Substantia nigra (tissue), 51 donors: ENCODE measurements at places on chromosomes 2 and 18.

DNA sequence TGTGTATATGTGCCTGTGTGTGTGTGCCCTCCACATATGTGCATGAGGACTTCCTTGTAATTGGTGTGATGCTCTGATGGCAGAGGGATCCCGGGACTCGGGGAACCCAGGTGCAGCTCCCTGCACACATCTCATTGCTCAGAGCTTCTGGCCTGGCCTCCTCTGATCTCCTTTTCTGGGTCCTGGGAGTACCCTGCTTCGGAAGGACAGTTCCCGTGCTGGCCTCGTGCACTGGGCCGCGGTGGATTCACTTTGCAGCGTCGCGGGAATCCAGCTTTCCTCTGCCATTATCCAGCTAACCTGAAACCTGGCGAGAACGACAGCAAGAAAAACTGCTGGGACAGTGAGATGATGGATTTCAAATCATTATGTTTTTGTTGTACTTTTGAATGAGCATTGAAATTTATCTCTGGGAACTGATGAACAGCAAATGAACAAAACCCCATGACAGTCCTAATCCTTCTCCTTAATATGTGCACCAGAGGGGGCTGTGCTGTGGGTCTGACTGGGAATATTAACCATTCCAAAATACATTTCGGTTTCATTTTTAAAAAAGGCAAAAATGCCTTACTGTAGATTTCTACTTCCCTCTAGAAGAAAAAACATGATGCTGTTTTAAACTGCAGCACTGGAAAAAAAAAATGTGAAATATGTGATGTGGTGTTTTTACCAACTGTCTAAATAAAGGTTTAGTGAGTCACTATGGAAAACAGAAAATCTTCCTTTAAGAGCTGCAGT is 78.2 kb downstream of the PTGR3 start:
- DNase-seq = no peak

- DNase-seq = no peak
These were observed 109.9 kb upstream of the ID2 start for GRCh38 chr2:8571792-8572499.

GRCh38 chr18:78526923-78527711 is 452.5 kb upstream of the SALL3 start:
- DNase-seq = no peak

DNA sequence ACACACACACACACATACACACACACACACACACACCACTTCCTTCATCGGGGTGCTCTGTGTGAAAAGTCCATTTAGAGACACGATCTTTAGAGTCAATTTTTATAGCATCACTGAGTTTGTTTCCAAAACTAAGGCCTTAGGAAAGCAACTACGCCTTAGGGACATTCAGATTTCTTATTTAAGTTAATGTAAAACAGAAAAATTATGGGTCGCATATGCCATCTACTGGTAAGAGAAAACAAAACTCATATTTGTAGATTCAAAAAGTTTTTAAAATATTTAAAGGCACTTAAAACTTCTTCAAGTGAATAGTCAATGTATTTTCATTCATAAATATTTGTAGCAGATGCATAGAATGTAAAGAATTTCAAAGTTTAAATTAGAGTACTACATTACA is 166.2 kb downstream of the ATAD2B start:
- no peak for DNase-seq

- DNase-seq = no peak
These were observed 434.9 kb downstream of the DSEL start for GRCh38 chr18:67081482-67082211.

DNA sequence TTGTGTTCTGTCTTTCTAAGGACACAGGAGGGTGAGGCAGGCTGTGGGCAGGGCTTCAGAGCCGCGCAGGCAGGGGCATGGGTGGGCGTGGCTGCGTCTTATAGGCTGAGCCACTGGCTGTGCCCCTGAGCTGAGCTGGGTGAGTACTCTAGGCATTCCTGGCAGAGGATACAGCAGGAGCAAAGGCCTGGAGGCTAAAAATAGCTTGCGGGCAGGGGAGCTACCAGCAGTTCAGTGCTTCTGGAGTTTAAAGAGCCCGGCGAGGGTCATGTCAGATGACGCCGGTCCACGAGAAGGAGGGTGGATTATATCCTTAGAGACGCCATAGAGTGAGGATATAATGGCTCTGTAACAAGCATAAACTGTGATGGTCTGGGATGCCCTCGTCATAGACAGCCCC is 31.5 kb upstream of the PDIA6 start:
- DNase-seq = no peak

DNA sequence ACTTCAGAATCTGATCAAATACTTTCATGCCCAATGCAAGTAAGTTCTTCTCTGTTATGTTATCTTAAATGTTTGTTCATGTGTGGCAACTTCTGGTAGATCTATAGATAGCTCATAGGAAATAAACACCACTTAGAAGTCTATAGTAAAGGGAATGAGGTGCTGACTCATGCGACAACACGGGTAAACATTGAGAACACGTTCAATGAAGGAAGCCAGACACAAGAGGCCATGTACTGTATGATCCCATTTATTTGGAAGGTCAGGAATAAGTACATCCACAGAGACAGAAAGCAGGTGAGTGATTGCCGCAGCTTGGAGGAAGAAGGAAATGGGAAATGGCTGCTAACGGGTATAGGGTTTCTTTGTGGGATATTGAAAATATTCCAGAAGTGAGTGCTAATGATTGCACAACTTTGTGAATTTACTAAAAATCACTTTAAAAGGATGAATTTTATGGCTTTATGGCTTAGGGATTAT is 95.4 kb downstream of the ITGB1BP1 start:
- DNase-seq = no peak

- no peak for DNase-seq
These were observed 49.7 kb downstream of the GLI2 start for GRCh38 chr2:120785228-120785966.

GRCh38 chr2:32752952-32753351 is 125.1 kb downstream of the TTC27 start:
- DNase-seq = no peak

GRCh38 chr2:134836986-134837385 is 1.4 kb upstream of the ACMSD start:
- DNase-seq = no peak

DNA sequence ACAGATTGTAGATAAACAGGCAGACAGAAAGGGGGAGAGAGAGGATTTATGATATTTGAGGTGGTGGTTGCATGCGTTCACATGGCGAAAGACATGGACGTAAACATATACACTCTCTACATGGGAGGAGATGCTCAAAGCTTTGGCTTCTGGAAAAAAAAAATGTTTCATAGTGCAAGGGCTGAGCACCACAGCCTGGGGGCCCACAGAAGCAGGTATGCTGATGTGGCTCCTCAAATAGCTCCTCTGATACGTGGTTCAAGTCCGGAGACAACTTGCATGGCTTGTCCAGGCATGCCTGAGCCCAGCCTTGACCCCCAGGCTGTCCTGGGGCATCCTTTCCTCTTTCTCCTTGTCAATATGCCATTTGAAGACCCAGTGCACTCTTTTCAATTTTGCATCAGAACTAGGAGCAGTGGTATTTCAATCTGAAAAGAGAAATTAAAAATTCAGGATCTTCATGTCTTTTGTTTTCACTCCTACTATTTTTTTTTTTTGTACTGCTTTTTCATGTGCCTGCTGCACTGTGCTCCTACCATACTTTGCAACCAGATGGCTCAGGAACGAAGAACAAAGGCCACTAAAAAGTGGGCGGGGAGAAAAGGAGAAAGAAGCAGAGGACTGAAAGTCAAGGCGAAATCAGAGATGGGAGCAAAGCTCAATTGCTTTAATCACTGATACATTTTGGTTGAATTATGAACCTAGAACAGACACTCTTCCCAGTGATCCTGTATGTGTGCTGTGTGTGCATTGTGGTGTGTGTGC is 495.7 kb upstream of the TCF4 start:
- DNase-seq = no peak

DNA sequence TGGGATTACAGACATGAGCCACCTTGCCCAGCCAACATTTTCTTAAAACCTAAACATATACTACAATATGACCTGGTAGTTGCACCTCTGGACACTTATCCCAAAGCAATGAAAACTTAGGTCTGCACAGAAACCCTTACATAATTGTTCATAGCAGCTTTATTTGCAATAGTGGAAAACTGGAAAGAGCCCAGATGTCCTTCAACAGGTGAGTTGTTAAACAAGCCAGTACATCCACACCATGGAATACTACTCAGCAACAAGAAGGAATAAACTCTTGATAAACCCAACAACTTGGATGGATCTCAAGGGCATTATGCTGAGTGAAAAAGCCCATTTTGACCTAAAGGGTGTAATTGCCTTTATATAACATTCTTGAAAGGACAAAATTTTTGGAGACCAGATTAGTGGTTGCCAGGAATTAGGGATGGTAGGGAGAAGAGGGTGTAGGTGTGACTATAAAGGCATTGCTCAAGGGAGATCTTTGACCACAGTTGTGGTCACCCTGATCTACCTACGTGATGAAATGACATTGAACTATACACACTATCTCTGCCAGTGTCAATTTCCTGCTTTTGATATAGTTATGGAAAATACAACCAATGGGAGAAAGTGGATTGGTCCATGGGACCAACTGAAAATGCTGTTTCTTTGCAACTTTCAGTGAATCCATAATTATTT is 11.9 kb upstream of the AMMECR1L start:
- DNase-seq = no peak

GRCh38 chr2:241105641-241106040 is 3.6 kb upstream of the MTERF4 start:
- no peak for DNase-seq

GRCh38 chr2:19300961-19301360 is 57.5 kb downstream of the OSR1 start:
- DNase-seq = no peak

DNA sequence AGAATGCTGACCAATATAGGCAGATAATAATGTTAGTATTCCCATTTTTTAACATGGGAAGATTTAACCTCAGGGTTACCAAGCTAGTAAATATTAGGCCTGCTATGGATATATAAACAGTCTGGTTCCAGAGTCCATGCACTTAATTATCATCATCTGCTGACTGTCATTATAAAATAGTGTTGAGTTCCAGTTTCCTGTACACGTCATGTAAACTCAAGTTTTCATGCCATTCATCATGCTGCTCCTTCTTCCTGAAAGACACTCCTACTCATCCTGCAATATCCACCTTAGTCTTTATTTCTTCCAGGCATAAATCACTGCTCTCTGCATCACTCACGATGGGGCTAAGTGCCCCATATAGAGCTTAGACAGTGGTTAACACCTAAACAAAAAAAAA is 420.8 kb upstream of the SPHKAP start:
- DNase-seq = no peak

DNA sequence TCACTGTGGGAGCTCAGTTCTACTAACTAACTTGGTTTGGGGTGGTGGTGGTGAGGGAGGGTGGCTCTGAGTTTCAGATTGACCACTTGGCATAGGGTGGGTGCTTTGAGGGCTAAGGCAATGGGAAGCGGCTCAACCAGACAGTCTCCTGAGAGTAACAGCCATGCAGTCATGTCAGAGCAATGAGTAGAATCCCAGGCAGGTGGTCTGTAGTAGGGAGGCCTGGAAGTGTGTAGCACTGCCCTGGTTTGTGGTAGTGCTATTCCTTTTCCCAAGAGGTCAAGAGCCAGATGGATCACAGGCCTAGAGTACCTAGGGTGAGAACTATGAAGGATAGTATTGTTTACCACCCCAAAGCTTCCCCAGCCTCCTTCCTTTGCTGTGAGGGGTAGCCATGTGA is 18.7 kb upstream of the RAPH1 start:
- no peak for DNase-seq

DNA sequence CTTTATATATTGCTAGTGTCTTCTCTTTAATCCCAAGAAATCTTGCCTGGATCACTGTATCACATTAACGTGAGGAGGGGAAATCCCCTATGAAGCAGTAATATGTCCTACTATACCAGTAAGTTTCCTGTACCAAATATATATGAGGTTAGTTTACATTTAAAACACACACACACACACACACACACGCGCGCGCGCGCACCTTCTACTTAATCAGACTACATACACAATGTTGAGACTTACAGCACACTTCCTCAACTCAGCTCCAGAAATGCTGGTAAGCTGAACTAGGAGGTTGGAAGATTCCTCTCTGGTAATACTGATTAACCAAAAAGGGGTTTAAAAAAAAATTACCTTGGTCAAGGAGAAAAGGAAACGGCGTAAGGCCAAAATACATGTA is 49.3 kb downstream of the USP34 start:
- no peak for DNase-seq

DNA sequence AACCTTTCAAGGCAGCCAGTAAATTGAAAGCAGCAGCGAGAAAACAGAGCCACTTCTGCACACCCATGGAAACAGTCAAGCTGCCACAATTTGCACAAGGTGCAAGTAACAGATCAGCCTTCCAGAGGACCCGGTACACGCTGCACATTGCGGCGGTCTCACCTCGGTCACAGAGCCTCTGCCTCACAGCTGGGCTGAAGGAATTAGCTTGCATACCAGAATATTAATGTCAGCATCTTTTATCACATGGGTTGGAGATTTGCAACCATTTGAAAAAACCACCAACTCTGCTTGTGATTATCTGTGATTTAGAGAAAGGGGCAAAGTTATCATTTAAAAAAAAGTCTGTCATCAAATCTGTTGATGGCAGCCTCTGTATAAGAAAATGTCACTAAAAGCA is 330.5 kb upstream of the TCF4 start:
- DNase-seq = no peak

- DNase-seq = no peak
These were observed 1047.8 kb downstream of the SOCS6 start for GRCh38 chr18:71336576-71337210.

DNA sequence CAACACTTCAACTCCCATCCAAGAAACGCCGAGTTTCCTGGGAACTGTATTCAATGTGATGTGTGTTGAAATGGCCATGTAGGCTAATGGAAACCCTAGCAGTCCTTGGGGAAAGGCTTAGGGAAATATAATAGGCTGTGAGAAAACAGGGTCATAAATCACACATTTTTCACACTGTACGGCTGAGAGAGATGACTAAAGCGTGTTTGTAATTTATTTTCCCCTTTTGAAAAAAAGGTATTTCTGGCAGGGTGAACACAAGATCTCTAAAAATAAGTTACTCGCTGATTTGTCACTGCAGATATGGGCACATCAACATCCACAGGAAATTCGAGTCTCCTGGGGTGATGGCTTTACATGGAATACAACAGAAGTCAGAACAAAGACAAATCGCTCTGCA is 109.6 kb upstream of the ST6GAL2 start:
- DNase-seq = no peak

- DNase-seq = peak; percentile 35
These were observed 77.7 kb upstream of the SMAD2 start for GRCh38 chr18:48007955-48008701.

GRCh38 chr2:137865954-137866540 is 98.2 kb upstream of the HNMT start:
- DNase-seq = no peak
